Activated CD4-positive, alpha-beta T cell treated with anti-CD3 and anti-CD28 coated beads, Interleukin-2, amount 10 ng/mL, durations not matched to agents 24 days and 14 days (primary cell): ENCODE measurements at places on chromosomes 6 and 20. TPM values are rescaled to one million over a fixed set of nuclear protein-coding genes. Genes with fewer than 3 reads are reported as not detected.

GRCh38 chr6:108277831-108278230 is 17.0 kb upstream of the SNX3 start:
- no peak overlapping the region for H3K27ac ChIP-seq
- H3K4me1 ChIP-seq, result no peaks in the 10 kb centered on the region
- H3K4me3 ChIP-seq, result no peak overlapping the region
- H3K36me3 ChIP-seq, result no peaks in the 10 kb centered on the region
- H3K27me3 ChIP-seq, result peaks cover 23% of the 10 kb centered on the region

DNA sequence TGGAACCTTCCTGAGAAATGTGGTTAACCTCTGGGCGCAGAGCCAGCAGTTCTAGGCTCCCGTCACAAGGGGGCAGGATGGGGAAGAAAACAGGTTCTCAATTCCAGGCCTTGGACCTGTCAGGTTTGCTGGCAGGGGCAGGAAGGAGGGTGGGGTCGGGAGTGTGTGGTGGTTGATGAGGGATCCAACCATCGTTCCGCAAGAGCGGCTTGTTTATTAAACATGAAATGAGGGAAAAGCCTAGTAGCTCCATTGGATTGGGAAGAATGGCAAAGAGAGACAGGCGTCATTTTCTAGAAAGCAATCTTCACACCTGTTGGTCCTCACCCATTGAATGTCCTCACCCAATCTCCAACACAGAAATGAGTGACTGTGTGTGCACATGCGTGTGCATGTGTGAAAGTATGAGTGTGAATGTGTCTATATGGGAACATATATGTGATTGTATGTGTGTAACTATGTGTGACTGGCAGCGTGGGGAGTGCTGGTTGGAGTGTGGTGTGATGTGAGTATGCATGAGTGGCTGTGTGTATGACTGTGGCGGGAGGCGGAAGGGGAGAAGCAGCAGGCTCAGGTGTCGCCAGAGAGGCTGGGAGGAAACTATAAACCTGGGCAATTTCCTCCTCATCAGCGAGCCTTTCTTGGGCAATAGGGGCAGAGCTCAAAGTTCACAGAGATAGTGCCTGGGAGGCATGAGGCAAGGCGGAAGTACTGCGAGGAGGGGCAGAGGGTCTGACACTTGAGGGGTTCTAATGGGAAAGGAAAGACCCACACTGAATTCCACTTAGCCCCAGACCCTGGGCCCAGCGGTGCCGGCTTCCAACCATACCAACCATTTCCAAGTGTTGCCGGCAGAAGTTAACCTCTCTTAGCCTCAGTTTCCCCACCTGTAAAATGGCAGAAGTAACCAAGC is 29.6 kb downstream of the SRSF3 start:
- no peaks in the 10 kb centered on the region for H3K27me3 ChIP-seq
- no peak overlapping the region for H3K4me3 ChIP-seq
- peak overlapping the region; percentile 62 for H3K27ac ChIP-seq
- DNase-seq, result peak; percentile 94

- no peak overlapping the region for H3K4me3 ChIP-seq
- H3K4me1 ChIP-seq, result peaks cover 36% of the 10 kb centered on the region
- no peak for DNase-seq
- H3K27ac ChIP-seq, result no peak overlapping the region
- no peaks in the 10 kb centered on the region for H3K27me3 ChIP-seq
- H3K36me3 ChIP-seq, result peaks cover 71% of the 10 kb centered on the region
These were observed 88.8 kb downstream of the THEMIS start for GRCh38 chr6:127811900-127812570.

The POM121L2 gene
- total RNA-seq, result not detected in 2 replicates

The HIVEP2 gene
- total RNA-seq, result 27.1 and 28.0 TPM in 2 replicates

DNA sequence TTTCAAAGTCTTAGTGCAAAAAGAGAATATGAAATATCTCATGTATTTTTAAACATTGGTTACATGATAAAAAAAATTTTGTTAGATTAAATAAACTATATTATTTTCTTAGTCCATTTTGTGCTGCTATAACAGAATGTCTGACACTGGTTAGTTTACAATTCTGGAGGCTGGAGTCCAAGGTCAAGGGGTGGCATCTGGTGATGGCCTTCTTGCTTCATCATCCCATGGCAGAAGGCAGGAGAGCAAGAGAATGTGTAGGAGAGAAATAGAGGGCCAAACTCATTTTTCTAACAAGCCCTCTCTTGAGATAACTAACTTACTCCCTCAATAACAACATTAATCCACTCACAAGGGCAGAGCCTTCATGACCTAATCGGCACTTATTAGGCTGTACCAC is 11.5 kb upstream of the MCUR1 start:
- no peaks in the 10 kb centered on the region for H3K36me3 ChIP-seq
- peaks cover 3% of the 10 kb centered on the region for H3K4me1 ChIP-seq
- no peak overlapping the region for H3K4me3 ChIP-seq
- no peak overlapping the region for H3K27ac ChIP-seq
- no peak for DNase-seq

DNA sequence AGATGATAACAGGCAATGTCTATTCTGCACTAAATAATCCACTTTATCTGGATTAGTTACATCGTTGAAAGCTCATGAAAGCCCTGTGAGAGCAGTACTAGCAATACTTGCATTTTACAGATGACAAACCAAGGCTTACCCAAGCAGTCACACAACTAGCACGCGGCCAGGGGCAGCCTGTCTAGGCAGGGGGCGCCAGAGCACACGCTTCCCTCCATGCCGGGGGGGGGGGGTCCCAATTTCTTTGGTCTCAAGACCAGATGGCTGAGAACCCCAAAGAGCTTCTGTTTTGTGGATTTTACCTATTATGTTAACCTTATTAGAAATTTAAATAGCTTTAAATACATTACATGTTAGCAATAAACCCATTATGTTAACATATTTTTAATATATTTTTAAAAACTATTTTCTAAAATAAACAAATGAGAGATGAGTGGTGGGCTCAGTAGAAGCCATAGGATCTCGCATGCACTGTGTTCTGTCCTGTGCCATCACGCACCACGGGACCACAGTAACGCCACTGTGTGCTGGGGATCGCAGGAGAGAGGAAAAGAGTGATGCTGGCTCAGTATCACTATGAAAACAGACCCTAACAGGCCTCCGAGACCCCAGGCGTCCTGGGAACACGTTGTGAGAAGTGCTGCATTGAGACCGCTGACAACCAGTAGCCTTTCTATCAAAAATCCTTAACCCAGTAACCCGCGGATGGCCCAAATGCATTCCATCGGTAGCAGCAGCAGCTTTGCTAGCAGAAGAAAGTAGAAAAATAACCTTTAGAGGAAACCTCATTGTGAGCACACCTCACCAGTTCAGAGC is 5.3 kb upstream of the PRR18 start:
- H3K27ac ChIP-seq, result no peak overlapping the region
- H3K4me1 ChIP-seq, result no peaks in the 10 kb centered on the region

DNA sequence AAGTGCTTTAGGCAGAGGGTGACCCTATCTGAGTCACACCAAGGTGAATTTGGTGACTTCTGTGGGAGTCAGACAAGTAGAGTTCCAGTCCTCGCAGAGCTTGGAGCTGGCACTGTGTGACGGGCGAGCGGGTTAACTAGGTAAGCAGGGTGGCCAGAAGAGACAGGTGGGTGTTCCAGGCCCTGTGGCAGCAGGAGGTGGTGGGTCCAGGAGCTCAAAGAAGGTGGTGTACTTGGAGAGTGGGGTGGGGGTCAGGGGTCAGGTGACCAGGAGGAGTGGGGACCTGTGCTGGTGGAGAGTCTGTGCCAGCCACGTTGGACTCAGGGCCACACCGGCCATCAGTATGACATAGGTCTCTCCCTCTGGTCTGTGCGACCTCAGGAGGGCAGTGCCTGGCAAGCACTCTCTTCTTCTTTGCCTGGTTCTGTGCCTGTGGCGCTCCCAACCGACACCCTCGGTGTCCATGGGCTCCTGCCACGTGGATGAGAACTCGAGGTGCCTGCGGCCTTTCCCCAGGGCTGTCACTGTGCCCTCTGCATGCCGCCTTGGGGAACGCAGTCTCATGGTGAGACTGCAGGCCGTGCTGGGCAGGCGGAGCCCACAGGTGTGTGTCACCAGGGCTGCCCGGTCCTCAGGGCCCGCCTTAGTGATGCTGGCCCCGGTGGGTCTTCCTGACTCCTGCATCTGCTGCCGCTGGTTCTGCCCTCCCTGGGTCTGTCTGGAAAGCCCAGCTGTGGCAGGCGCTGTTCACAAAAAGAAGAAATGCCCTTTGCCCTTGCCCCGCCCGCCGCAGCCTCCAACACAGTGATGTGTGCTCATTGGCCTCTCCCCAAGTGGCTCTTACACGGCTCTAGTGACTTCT is 1.6 kb downstream of the MRGBP start:
- H3K27ac ChIP-seq, result peak overlapping the region; percentile 91
- peak overlapping the region; percentile 89 for H3K4me3 ChIP-seq
- H3K27me3 ChIP-seq, result no peaks in the 10 kb centered on the region
- peaks cover 28% of the 10 kb centered on the region for H3K36me3 ChIP-seq

GRCh38 chr20:62735331-62735821 is 26.7 kb downstream of the NTSR1 start:
- H3K27ac ChIP-seq, result no peak overlapping the region
- DNase-seq, result no peak
- H3K36me3 ChIP-seq, result no peaks in the 10 kb centered on the region
- peaks cover 26% of the 10 kb centered on the region for H3K27me3 ChIP-seq
- peaks cover 35% of the 10 kb centered on the region for H3K4me1 ChIP-seq

DNA sequence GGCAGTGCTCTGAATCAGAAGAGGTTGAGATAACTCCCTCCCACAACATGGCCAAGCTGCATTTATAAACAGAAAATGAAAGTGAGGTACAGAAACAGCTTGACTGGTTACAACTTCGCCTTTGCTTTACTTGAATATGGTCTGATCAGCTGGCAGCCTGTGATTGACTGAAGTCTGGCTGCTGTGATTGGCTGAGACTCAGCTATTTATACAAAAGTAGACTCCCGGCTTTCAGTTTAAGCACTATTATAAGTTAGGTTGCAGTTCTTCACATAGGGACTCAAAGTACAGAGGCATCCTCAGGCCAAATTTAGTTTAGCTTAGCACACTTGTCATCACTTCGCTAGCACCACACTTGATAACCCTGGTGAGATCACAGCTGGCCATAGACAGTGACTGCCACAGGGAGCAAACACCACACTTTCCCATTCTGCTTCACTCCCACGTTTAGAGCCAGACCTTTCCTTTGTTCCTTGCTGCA is 362.6 kb downstream of the EPM2A start:
- no peaks in the 10 kb centered on the region for H3K36me3 ChIP-seq
- no peaks in the 10 kb centered on the region for H3K4me1 ChIP-seq
- no peak overlapping the region for H3K27ac ChIP-seq
- peak overlapping the region; percentile 7 for H3K4me3 ChIP-seq

The PDYN gene
- not detected in 2 replicates for total RNA-seq

DNA sequence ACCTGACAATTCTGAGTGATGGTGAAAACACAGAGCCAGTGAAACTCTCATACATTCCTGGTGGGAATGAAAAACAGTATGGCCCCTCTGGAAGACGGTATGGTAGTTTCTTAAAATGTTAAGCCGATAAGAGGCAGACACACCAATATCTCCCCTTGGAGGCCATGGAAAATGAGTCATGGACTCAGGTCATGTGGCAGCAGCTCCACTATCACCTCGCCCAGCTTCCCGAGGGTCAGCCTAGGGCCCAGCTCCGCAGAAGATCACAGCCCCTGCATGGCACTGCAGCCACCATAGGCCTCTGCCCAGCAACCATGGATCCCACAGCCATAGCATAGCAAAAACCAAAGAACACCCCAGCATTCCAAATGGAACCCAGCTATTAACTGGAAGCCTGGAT is 21.4 kb downstream of the BPIFA1 start:
- no peaks in the 10 kb centered on the region for H3K4me1 ChIP-seq
- no peak for DNase-seq
- H3K36me3 ChIP-seq, result no peaks in the 10 kb centered on the region
- peaks cover 23% of the 10 kb centered on the region for H3K27me3 ChIP-seq
- no peak overlapping the region for H3K4me3 ChIP-seq

The BHLHE23 gene
- total RNA-seq, result not detected in 2 replicates

GRCh38 chr20:2524709-2525506 is 11.5 kb upstream of the TMC2 start:
- peak; percentile 81 for DNase-seq
- peak overlapping the region; percentile 85 for H3K4me3 ChIP-seq
- peaks cover 5% of the 10 kb centered on the region for H3K27me3 ChIP-seq
- no peaks in the 10 kb centered on the region for H3K36me3 ChIP-seq
- H3K27ac ChIP-seq, result peak overlapping the region; percentile 93

DNA sequence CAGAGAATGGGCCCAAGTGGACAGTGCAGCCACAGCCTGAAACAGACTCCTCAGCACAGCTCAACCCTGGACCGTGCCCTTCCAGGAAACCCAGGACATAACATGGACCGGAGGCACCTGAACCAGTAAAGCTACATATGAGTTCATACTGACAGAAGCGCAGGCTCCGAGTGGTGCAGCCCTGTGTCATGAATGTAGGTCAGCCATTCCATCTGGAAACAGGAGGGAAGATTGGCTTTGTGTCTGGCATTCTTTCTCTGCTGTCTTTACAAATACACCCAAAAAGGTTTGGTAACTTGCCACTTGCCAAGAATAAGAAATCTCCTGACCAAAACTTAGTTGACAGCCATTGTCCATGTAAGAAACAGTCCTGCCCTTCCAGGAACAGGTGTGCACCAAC is 366.6 kb downstream of the RNGTT start:
- no peaks in the 10 kb centered on the region for H3K36me3 ChIP-seq
- no peaks in the 10 kb centered on the region for H3K27me3 ChIP-seq
- DNase-seq, result no peak
- no peaks in the 10 kb centered on the region for H3K4me1 ChIP-seq
- H3K4me3 ChIP-seq, result no peak overlapping the region
